ENCODE measurements at places on chromosomes 5 and 9.
A peak's percentile ranks its signal among the peaks of the same experiment; 100 is the strongest.

- peak; percentile 34 for DNase-seq
Observed at GRCh38 chr9:35616681-35617459, 1.3 kb downstream of the CD72 start.

DNA sequence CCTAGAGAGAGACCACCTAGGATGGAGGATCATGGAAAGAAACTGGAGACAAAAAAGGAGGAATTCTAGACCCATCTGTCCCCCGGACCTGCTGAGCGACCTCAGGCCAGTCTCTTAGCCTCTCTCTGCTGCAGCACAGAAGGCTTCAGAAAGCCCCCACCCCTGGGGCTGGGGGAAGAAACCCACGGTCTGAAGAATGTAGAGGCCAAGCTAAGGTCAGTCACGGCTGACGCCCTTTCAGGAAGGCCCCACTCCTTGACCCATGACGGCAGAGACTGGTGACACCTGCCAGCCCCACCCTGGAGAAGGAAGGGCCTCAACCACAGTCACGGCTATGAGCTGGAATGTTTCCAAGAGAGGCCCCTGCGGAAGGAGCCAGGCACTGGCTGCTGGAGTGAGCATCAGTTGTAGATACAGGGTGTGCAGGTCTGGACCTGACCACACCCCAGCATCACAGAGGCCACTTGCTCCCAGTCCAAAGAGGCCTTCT lies 120.5 kb upstream of the BOD1 start:
- DNase-seq: no peak

DNA sequence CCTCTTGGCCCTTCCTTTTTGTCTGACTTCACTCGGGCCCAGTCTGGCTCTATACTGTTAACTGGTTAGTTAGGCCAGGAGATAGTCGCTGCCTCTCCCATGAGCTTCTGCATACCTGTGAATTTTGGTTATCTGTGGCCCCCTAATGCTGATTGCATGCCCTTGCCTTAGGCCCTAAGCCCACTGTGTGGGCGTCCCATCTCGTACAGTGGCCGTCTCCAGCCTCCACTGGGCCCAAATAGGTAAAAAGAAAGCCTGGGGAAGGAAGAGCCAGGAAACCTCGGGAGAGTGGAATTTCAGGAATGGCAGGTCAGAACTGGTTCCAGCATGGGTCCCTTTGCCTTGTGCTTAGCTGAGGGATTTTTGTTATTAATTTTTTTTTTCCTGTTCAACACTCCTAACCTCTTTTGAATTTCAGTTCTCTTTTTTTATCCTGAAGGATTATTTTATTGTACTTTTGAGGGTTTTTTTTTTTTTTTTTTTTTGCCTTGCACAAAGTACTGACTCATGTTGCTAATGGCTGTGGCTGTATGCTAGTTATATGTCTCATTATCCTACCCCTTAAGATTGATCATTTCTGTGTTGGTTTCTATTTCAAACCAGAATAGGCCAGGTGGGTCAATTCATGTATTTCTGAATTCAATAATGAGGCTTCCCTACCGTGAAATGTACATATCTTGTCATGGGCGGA lies 3.4 kb downstream of the PRRC2B start:
- DNase-seq: no peak

- no peak for DNase-seq
Observed at GRCh38 chr9:133882849-133883755, 109.0 kb downstream of the VAV2 start.

GRCh38 chr5:13746026-13746425 lies 198.5 kb downstream of the DNAH5 start:
- no peak for DNase-seq

DNA sequence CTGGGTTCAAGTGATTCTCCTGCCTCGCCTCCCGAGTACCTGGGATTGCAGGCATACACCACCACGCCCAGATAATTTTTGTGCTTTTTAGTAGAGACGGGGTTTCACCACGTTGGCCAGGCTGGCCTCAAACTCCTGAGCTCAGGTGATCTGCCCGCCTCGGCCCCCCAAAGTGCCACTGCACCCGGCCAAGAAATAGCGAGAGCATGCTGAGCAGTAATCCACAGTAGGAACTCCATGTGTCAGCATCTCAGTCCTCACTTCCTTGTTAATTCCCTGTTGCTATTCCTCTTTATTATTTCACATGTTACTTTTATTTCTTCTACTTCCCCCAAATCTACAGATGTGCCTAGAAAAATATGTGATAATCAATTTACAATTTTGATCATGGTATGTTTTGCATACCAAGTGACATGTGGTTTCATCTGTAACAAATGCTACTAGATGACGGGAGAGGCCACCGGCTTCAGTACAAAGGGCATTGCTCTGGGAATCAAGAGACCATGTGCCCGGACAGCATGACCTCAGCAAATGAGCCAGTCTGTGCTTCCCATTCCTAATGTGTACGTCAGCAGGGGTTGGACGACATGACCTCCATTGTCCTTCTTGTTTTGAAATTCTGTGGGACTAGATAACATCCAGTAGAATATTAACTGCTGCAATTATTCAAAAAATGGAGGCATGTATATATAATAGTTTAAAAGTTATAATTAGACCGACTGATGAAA lies 61.6 kb downstream of the FNBP1 start:
- DNase-seq: no peak

DNA sequence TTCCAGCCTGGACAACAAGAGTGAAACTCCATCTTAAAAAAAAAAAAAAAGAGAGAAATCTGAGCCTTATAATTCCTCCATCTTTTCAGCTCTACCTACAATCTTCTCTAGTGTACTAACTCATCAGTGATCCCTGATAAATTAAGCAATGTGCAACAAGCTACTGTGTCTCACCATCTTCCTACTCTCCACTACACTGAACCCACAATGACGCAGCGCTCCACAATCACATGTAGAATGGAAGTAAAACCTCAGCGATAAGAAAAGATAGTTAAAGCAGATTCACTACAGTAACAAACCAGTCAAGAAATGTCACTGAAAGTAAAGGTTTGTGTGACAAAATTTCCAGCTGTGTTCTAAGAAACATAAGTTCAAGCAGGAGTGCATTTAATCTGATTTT lies 13.5 kb downstream of the ABCA1 start:
- DNase-seq: no peak

GRCh38 chr5:106833517-106833916 lies 837.2 kb downstream of the EFNA5 start:
- no peak for DNase-seq

DNA sequence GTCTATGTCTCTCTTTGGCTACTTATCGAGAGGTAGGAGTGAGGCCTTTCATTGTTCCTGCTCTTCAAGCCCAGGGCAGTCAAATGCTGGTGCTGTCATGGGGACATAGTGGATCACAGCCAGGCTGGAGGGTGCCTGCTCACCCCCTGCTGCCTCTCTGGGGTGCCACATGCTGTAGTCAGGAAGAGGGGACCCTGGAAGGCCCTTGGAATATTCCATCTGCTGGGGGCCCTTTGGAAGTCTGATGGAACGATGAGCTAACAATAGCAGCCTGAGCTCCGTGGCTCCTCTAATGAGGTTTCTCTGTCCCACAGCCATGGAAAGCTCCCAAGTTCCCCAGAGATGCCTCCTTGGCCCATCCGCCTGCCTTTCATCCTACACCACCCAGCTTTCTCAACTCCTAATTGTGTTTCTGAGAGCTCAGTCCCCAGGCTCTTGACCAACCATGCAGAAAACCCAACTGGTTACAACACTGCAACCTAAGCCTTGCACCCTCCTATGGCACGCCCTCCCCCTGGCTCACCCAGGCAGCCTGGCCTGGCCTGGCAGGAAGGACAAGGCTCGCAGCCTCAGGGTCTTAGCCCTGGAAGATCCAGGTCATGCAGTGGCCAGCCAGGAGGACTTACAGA lies 91.7 kb downstream of the NRG2 start:
- DNase-seq: no peak

DNA sequence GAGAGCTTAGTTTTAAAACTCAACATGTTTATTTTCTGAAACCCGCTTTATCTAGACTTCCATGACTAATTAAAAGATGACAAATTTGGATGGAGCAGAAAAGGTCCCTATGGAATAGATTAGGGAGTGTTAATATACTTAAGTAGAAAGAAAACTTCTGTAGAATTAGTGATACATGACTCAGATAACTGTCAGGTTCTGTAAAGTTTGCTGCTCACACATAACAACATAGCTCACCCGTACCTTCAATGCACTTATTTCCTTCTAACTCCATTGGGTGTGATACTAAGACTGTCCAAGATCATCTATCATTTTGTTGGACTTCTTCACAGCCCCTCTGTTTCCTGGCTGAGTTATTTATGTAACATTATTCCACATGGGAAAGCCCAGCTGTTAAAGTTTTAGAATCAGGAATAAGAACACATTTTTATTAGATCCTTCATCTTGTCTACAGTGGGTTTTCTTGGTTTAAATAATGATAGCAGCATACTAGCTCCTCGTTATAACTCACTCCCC lies 27.8 kb downstream of the TMEM167A start:
- DNase-seq: no peak

- DNase-seq: no peak
Observed at GRCh38 chr5:5372511-5372910, 50.0 kb upstream of the ICE1 start.

DNA sequence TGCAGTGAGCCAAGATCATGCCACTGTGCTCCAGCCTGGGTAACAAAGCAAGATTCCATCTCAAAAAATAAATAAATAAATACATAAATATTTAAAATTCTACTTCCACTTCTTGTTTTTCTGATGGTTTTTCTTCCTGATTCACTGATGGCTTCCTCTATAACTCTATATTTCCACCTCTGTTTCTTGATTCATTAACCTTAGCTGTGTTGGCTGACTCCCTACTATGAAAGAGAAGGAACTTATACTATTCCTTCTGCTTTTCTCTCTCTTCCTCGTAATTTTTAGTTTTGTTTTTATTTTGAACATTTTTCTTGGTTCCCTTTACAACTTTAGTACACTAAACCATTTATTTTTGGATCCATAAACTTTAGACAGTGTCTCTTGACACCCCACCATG lies 103.5 kb downstream of the MAMDC2 start:
- DNase-seq: no peak

DNA sequence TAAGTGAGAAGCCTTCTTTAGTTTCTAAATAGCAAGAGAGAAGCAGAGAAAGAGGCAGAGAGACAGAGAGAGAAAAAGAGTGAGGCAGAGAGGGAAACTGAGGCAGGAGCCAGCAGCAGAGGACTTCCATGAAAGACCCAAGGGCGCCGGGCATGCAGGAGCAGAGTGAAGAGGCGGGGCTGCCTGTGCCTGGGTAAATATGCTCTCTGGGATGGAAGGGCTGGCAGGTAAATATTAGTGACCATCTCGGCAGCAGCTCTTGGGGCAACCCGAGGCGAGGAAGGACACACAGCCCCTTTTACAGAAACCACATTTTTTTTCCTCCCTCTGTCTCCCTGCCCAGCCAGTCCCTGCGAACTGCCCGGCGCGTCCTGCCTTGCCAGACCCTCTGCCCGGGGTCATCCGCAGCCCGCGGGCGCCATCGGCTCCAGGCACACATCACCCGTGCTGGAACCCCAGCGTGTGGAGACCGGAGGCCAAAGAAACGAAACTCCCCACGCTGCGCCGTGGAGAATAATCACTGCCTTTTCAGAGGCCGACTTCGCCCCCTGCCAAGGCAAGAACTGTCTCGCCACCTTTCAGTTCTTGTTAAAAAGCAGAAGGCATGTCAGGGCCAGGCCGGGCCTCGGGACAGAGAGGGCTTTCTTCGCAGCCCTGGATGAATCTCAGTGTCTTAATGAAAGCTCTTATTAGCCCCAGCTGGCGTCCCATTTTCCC lies 61.3 kb downstream of the BOD1 start:
- DNase-seq: no peak

DNA sequence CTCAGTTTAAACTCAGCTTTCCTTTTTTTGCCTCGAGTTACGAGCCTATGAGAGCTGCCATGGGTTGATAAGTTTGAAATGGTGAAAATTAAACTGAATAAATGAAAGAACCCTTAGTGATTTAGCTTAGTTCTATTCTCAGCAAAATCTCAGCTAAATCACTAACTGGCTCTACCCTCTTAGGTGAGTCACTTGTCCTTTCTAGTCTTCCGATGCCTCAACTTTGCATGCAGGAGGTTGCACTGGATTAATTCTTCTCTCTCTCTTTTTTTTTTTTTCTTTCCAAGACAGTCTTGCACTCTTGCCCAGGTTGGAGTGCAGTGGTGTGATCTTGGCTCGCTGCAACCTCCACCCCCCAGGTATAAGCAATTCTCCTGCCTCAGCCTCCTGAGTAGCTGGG lies 83.9 kb downstream of the PAPPA start:
- DNase-seq: no peak

DNA sequence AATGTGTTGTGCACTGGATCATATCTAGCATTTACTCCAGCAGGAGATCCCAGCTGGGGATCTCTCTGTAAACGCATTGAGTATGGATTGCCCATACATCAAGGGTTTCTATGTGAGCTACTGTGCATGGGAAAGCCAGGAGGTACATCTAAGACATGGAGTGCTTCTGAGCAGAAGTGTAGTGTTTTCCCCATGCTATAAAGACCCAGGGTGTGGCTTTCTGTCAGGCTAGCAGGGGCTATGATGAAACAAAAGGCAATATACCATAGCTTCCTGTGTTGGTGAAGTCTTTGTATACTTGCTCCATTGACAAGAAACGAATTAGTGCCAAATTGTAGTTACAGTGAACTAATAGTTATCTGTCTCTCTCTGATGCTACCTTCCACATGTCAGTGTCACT lies 329.3 kb upstream of the TLE4 start:
- no peak for DNase-seq

DNA sequence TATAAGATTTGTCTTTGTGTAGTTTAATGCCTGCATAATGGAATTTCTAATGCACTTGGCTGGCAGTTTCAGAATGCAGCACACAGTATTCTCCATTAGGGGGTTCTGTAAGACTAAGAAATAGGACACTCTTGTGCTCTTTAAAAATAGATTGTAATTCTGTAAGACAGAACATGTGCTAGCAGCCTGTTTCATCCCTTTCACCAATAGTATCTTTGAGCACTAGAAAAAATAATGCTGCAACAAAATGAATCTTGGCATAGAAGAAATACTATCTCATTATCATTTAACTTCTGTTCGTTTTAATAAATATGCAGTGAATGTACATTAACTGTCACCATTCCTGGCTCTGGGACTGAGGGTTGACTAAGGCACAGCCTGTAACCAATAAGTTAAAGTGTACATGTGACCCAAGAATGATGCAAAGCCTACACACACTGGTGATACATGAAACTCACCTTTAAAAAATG lies 23.8 kb upstream of the ZNF622 start:
- no peak for DNase-seq

DNA sequence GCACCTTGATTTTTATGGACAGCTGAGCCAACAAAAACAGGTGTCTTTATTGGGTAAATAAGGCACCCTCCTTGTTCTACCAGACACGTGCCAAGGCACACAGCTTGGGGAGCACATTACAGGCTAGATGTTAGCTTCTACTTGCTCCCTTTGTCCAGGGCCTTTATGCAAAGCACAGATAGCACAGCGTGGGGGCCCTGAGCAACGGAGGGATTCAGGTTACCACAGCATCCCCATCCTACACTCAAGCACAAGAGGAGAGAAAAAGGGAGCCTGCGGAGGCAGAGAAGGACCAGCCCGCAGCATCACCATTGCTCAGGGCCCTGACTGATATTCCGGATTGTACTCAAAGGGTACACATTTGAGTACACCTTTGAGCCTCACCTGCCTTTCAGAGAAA lies 181.7 kb upstream of the KIF2A start:
- DNase-seq: no peak

GRCh38 chr9:35714579-35715252 lies 17.3 kb downstream of the TLN1 start:
- no peak for DNase-seq

- DNase-seq: no peak
Observed at GRCh38 chr5:33633699-33634098, 192.9 kb downstream of the TARS1 start.
